NCI-H1105 treated with DMSO at 0.1 percent for 48 hours (cell line): ENCODE measurements at places on chromosomes 7 and 10.
A peak's percentile ranks its signal among the peaks of the same experiment; 100 is the strongest.

- peak; percentile 57 for DNase-seq
Observed at GRCh38 chr7:30682212-30683083, at the start of gene CRHR2. TSS of gene CRHR2 (minus strand) at chr7:30682456. CDS start at chr7:30682280, 176 bp downstream.

DNA sequence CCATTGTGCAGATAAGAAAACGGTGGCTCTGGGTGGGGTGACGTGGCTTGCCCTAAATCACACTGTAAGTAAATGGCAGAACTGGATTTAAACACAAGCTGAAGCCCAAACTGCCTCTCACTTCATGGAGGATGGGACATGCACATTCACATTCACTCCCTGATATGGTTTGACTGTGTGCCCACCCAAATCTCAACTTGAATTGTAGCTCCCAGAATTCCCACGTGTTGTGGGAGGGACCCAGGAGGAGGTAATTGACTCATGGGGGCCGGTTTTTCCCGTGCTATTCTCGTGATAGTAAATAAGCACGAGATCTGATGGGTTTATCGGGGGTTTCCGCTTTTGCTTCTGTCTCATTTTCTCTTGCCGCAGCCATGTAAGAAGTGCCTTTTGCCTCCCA is 32.4 kb downstream of the CHST15 start:
- no peak for DNase-seq

DNA sequence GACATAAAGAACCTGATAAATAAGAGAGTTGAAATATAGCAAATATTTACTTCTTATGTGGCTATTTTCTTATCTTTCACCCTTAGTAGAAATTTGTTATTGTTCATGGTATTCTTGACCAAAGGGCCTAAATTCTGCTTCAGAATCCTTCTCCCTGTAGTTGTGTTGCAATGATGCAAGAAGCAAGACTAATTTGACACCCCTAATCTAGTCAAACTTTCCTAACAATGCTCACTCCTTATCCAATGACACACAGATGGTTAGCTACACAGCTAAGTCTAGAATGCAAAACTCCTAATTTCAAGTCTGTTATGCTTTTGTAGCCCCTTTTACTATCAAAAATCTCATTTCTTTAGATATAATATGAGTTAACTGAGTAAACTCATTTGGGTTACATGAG is 56.1 kb downstream of the TWIST1 start:
- DNase-seq = no peak

DNA sequence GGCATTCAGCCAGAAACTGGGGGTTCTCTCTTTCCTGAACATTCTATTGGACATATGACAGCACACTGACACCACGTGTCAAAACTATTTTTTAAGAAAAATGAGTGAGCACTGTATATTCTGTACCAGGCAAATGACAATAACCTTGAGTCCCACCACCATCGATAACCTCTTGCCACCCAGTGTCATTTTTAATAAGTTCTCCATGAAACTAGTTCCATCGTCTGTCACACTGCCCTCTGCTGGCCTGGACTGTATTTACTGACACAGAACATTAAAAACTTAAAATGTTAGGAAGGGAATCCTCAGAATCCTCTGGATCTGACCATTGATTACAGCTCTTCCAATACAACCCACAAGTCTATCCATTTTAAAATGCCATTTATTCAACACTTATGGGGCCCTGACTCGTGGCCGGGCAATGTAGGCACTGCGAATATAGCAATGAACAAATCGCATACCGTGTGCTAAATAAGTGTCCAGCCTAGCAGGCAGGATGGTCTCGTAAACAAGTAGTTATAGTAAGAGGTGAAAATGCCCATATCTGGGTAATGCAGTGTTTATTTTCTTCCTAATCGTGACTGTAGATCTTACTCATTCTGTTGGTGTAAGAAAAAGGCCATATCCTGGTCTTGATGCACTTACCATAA is 35.9 kb upstream of the CACNB2 start:
- peak; percentile 18 for DNase-seq
